ENCODE measurements at places on chromosomes 6 and 20.
A peak's percentile ranks its signal among the peaks of the same experiment; 100 is the strongest.

DNA sequence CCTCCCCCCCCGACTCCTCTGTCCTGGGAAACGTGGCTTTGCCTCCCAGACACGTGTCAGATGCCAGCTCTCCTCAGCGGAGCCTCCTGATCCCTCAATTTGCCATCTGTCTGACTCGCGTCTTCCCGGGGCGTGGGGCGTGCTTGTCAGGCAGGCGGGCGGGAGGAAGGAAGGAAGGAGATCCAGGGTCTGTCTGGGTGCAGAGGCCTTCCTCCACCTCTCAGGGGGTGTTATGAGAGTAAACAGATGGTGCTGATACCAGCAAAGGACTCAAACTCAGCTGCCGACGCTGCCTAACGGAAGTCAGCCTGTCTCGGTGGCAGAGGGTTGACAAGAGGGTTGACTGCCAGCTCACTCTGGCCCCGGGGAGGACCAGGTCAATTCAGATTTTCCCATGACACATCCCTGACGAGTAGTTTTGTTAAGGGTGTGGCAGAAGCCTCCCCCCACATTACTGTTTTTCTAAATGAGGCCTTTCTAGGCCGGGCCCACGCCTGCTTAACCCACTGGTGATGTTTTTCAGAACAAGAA, 17.0 kb downstream of the UQCC2 start:
- DNase-seq, result no peak

- DNase-seq, result no peak
Measured at GRCh38 chr6:155067956-155068615, 73.0 kb downstream of the TIAM2 start.

- DNase-seq, result peak; percentile 30
Measured at GRCh38 chr6:26552640-26553188, 14.5 kb downstream of the HMGN4 start.

- peak; percentile 81 for DNase-seq
Measured at GRCh38 chr6:73969971-73970970, 274.3 kb downstream of the CD109 start.

GRCh38 chr20:16240355-16240754, 332.9 kb downstream of the KIF16B start:
- no peak for DNase-seq

- DNase-seq, result no peak
Measured at GRCh38 chr20:18676396-18676795, 88.5 kb downstream of the DTD1 start.

DNA sequence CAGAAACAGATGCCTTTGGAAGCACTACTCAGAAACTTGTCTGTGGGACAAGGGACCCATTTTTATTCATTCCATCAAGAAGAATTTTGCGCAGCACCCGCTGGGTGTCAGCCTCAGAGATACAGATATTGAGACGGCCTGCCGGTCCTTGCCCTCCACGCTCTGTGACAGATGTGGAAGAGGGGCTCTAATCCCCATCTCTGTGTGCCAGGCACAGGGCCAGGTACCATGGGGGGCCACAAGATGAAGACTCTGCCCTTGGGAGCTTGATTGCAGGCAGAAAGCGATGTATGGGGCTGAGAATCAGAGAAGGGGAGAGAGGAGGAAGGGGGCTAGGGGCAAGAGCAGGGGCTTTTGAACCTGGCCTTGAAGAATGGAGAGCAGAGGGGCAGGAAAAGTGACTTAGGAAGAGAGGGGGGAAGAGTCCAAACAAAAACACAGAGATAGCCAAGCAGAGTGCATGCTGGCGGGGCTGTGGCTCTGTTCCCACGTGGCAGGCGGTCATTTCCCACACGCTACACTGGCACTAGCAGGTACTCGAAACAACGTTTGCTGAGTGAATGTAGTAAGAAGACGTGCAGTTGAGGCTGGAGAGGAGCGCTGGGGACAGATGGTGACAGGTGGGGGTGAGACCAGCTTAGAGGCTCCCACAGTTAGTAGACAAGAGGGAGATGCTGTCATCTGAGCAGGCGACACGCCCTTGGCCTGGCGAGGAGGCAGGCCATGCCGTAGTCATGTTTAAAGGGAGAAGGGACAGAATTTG, 170.3 kb upstream of the SNX9 start:
- no peak for DNase-seq
